ENCODE measurements at places on chromosomes 6 and 20.

GRCh38 chr20:32585011-32585585 is at the start of gene NOL4L:
TSS of gene NOL4L (minus strand) at chr20:32585333. CDS start at chr20:32584890, 443 bp downstream.
- DNase-seq = peak; percentile 41

- DNase-seq = no peak
Observed at GRCh38 chr6:82494367-82494766, 130.8 kb downstream of the TPBG start.

DNA sequence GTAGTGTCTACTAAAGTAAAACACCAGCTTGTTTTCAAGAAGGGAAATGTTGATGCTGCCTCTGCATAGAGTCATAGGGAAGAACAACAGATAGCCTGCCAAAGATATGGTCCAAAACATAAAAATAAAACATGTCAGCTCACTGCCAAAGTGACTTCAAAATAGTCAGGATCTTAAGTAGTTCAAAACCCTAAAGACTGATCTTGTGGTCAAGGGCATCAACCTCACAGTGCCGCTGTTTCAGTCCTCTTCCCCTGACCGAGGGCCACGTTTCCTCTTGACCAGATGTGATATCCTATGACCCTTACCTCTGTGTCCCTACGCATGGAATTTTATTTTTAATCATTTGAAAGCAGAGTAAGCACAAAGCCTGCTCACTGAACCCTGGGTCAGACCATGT is 104.2 kb upstream of the CNKSR3 start:
- DNase-seq = no peak

DNA sequence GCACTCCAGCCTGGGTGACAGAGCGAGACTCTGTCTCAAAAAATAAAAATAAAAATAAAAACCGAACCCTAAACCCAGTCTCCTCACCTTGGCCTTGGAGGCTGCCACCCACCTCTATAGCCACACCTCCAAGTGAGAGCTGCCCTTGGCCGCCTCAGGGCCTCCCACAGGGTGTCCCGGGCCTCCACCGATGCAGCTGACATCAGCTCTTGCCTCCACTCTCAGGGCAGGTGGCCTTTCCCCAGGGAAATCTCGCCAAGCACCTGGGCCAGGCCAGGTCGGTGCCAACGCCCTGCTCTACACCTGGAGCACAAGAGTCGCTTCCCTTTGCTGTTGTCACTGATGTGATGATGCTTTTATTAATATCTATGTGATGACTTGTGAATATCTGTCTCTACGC is 8.9 kb upstream of the MYL9 start:
- DNase-seq = no peak

- no peak for DNase-seq
Observed at GRCh38 chr6:19478992-19479391, 358.2 kb upstream of the ID4 start.

DNA sequence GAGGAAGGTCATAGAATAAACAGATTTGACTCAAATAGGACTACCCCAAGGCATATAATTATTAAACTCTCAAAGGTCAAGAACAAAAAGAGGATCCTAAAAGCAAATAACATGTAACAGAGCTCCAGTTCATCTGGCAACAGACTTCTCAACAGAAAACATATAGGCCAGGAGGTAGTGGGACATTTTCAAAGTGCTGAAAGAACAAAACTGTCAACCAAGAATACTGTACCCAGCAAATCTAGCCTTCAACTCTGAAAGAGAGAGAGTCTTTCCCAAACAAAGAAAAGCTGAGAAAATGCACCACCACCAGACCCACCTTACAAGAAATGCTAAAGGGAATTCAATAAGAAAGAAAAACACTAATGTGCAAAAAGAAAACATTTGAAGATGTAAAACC is 11.9 kb downstream of the NQO2 start:
- no peak for DNase-seq

- DNase-seq = no peak
Observed at GRCh38 chr20:52012079-52012478, 179.5 kb downstream of the ZFP64 start.

- no peak for DNase-seq
Observed at GRCh38 chr20:34240693-34241615, at the start of gene ASIP. TSS of gene ASIP (plus strand) at chr20:34241423. CDS start at chr20:34260375, 18,952 bp downstream.

DNA sequence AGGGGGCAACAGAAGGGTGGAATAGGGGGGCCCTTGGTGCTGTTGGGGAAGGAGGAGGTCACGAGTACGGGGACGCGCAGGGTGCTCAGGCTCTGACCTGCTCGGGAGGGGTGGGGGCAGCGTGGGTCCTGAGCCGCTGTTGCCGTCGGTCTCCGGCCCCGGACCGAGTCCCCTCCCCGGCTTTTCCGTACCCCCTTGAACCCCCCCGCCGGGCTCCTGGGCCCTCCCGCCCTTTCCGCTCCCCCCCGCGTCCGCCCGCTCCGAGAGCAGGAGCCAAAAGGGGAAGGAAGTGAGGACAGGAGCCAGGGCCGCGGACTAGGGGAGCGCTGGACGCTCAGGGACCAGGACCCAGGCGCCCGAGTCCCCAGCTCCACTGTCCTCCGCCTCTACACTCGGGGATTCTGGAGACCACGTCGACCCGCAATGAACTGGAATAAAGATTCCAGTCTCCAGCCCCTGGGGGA is at the start of gene RGL2:
Gene RGL2, minus strand, starts transcription at position 170 of the 464 bp plus-strand sequence. CDS start 332 bp downstream, outside the sequence.
- peak; percentile 85 for DNase-seq

GRCh38 chr20:51100617-51101016 is 77.7 kb upstream of the KCNG1 start:
- DNase-seq = no peak

GRCh38 chr6:159915397-159915796 is 24.6 kb downstream of the MAS1 start:
- no peak for DNase-seq

- no peak for DNase-seq
Observed at GRCh38 chr6:156808287-156808686, 31.1 kb downstream of the ARID1B start.

GRCh38 chr6:74451953-74452352 is 753.9 kb downstream of the COL12A1 start:
- DNase-seq = no peak

GRCh38 chr20:35539756-35540212 is 2.1 kb upstream of the ERGIC3 start:
- DNase-seq = peak; percentile 31

DNA sequence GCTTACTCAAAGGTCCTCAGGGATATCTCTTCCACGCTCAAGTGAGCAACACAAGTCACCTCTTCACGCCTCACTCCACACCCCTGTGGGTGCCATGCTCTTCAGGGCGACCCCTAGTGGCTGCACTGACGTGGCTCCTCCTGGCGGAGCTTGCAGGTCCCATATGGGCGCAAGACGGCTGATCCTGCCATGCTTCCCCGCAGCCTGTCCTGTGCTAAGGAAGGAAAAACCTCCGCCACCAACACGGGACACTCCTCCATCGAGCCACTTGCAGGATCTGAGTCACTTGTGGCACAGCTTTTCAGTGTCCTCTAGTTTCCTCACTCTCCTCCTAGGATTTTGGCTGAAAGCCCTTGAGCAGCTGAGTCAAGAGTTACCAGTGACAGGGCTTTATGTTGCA is 90.7 kb downstream of the KHDC1L start:
- peak; percentile 16 for DNase-seq

DNA sequence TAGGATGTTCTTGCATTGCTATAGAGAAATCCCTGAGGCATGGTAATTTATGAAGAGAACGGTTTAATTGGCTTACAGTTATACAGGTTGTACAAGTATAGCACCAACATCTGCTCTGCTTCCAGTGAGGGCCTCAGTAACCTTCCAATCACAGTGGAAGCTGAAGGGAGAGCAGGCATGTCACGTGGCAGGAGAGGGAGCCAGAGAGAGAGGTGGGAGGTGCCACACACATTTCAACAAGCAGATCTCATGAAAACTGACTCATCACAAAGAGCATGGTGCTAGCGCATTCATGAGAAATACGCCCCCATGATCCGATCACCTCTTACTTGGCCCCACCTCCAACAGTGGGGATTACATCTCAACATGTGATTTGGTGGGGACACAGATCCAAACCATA is 871.2 kb downstream of the TFAP2A start:
- no peak for DNase-seq

DNA sequence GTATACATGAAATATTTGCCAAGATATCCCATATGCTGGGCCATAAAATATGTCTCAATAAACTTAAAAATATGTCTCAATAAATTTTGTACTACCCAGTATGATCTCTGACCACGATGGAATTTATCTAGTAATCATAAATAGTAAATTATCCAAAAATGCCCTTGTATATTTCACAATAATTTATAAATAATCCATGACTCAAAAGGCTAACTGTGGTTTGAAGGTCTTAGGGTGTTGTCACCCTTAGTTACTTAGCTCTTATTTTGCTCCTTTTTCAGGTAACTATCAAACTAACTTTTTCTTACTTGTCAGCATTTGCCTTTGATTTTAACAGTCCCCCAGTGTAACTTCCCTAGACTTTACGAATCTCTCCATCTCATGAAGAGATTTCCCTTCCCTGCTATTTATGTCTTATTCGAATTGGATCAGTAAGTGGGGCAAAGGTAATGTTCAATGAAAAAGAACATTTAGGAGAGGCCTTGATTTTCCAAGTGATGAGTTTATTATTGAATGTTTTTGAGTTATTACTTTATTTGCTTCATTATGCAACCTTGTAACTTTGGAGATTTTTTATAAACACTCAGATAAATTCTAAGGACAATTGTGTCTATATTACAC is 109.0 kb upstream of the THBS2 start:
- DNase-seq = no peak

GRCh38 chr6:25487012-25487411 is 165.0 kb upstream of the SCGN start:
- DNase-seq = no peak

DNA sequence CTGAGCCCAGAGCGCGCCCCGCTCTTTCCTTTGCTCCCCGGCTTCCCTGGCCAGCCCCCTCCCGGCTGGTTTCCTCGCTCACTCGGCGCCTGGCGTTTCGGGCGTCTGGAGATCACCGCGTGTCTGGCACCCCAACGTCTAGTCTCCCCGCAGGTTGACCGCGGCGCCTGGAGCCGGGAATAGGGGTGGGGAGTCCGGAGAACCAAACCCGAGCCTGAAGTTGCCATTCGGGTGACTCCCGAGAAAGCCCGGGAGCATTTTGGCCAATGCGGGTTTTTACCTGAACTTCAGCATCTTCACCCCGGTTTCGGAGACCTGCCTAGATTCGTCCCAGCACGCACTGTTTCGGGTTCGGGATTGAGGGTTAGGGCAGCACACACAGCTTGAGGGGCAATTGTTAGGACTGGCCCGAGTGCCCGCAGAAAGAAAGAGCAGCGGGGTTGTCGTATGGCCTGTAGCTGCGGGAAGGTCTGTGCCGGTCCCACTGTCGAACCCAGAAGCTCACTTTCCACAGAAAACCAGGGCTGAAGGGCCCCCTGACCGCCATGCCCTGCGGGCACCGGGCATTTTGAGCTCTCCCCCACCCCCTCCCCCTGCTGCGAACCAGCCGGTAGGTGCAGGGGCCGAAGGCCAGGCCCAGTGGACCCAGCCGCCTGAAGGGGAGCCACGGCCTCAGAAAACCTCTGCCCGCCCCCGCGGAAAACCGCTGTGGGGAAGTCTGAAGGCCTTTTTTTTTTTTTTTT is 2.1 kb downstream of the FOXP4 start:
- DNase-seq = no peak

GRCh38 chr6:118787724-118788423 is 106.1 kb upstream of the ASF1A start:
- DNase-seq = peak; percentile 46

DNA sequence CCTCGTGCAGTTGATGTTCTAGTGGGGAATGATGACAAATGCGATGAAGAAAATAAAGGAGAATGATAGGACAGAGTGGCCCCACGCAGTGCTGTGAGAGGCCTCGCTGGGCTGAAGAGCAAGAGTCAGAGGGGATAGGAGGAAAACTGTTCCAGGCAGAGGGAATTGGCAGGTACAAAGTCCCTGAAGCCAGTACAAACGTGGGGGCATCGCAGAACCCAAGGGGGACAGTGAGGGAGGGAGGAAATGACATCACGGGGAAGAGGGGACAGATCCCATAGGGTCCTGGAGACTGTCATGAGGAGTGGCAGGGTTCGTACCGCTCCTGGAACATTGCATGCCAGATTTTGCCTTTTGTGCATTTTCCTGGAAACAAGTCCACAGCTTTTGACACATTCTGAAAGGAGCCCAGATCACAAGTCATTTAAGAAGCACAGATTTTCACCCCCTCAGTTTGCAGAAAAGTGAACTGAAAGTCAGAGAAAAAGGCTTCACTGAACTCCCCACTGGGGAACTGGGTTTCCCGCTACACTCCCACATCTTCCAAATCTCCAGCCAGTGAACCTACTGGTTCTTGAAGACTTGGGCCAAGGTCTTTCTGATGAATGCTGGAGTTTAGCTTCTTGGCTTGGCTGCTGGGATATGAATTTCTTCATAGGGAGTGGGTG is 77.0 kb downstream of the SULF2 start:
- DNase-seq = peak; percentile 36

DNA sequence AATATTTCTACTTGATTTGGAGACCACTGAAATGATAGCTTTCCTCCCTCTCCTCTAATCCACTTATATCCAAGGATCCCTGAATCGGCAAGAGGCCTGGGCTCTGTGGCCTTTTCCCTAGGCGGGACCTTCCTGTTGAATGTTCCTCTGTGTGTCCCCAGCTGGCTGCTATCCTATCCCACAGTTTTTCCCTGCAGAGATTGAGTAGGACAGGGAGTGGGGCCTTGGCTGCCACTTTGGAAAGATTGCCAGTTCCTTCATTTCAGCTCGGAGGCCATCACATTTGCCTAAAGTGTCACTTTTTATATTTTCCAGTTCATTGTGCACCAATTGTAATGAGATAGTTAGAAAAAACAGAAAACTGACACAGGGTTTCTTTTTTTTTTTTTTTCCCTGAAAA is 38.9 kb upstream of the SMIM8 start:
- no peak for DNase-seq

DNA sequence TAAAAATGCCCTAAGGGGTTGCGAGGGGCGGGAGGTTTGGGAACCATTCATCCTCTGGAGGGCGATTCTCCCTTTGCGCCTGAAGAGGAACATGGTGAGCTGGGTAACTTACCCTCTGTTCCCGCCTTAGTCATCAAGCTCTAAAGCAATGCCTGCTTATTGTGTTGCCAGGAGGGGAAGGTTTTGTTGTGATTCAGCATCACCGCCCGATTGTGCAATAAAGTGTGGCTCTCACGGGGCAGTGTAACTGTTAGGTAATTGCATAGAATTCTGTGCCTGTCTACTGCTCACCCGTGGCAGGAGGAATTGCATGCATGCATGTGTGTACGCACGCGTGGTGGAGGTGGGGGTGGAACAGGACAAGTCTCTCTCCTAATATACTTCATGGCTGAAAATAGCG is 95.5 kb upstream of the AGPAT4 start:
- no peak for DNase-seq

- peak; percentile 40 for DNase-seq
Observed at GRCh38 chr6:117264369-117264691, 1.0 kb upstream of the VGLL2 start.

GRCh38 chr6:32439602-32440214 is at the start of gene HLA-DRA:
TSS of gene HLA-DRA (plus strand) at chr6:32439887. CDS start at chr6:32439951, 64 bp downstream.
- DNase-seq = peak; percentile 74

DNA sequence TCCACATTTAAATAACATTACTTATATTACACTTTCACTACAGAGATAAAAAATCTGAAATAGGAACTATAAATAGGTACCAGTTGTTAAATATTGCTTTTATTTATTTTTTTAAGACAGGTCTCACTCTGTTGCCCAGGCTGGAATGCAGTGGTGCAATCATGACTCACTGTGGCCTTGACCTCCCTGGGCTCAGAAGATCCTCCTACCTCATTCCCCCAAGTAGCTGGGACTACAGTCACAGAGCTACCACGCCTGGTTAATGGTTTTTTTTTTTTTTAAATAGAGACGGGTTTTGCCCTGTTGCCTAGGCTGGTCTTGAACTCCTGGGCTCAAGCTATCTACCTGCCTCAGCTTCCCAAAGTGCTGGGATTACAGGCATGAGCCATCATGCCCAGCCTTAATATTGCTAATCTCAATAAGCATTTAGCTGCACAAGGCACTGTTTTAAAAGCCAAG is 17.3 kb downstream of the EEF1E1 start:
- DNase-seq = no peak

- DNase-seq = no peak
Observed at GRCh38 chr20:44650771-44651433, 597 bp downstream of the ADA start.

Measured in tongue (tissue), 3 donors.